ENCODE measurements at places on chromosomes 3 and 15. TPM values are rescaled to one million over a fixed set of nuclear protein-coding genes. Genes with fewer than 3 reads are reported as not detected.

DNA sequence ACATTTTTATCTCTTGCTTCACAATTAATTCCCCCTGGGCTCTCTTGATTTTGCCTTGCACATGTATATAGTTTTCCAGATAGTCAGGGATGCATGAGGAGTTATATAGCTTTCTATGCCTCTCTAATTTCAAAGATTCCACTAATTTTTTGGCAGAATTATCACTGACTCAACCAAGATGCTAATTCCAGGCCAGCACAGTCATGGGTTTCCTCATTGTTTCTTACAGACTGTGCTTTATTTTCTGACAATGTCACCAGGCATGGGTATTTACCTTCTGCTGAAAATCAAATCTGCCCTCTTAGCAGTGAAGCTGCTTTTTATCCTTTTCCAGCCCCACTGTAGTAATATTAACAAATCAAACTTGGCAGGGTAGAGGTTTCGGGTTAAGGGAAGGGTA is 1520.6 kb upstream of the CADM2 start:
- peak; percentile 85 for DNase-seq

DNA sequence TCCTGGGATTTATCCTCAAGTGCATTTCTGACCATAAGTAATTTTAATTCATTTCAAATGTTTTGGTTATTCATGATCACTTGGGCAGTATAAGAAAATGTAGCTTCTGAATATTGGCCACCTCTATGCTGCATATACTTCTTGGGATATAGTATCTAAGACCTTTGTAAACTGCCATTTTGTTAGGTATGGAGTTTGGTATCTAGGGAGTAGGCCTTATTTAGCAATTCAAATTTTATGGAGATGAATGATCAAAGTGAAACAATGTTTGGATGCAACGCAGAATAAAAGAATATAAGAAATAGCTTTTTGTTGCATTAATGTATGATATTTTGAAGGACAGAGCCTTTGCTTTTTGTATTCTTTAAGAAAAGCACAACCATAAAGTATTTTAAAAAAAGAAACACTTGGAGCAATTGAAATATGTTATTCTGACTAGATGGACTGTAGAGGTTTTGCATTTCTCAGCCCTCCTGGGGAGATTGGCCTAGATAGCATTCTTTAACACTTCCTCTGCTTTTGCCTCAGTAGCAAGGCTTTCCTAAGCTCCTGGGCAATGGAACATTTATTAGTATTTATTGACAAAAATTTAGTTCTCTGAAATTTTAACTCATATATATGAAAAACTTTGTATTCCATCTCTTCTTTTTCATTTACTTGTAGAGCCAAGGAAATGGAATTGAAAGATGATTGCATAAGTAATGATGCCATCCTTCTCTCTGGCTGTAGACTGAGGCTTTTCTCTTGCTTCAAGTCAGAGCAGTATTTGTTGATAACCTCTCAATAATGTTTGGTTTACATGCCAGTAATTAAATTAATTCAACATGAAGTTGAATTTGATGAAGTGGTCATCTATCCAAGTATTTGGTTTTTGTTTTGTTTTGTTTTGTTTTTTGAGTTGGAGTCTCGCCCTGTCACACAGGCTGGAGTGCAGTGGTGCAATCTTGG is 61.8 kb upstream of the UTS2B start:
- DNase-seq = no peak

The ISLR gene
- total RNA-seq = 95.1 TPM

DNA sequence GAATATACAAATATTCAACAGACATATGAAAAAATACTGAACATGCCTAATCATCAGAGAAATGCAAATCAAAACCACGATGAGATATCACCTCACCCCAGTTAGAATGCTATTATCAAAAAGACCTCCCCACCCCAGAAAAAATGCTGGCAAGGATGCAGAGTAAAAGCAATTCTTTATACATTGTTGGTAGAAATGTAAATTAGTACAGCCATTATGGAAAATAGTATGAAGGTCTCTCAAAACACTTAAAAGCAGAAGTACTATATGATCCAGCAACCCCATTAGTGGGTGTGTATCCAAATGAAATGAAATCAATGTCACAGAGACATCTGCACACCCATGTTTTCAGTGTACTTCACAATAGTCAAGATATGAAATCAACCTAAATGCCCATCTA is 308.7 kb downstream of the CHST2 start:
- no peak for DNase-seq

The NAA80 gene
- 2.2 TPM for total RNA-seq

DNA sequence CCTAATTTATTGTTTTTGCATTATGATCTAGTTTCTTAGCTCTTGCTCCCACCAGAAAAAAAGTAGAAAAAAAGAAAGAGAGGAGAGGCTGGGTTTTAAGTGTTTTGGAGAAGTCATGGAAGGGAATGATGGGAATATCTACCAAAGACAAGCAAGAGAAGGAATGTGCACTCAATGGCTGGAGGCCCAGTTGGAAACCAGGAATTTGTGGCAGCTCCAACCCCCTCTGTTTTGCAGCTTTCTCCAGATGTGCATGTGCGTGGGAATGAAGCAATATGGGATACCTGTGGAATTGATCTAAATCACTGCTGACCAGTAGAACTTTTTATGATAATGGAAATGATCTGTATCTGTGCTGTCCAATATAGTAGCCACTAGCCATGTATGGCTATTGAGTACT is 27.1 kb downstream of the EIF2AK4 start:
- DNase-seq = no peak

DNA sequence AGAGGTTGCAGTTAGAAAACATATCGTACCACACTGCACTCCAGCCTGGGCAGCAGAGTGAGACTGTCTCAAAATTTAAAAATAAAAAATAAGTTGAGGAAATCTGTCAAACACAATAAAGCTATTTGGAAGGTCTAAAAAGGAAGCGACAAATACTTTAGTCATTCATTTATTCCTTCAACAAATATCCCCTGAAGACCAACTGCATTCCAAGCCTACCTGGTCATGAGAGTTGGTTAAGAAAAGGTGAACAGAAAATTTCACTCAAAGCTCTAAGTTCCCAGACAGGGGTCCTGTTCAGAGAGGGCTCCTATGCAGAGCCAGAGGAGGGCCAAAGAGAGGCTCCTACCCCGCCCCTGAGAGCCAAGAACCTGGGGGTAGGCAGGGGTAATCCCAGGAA is 15.4 kb upstream of the PRKAR2A start:
- DNase-seq = no peak

The TTC23 gene
- total RNA-seq = 68.1 TPM

DNA sequence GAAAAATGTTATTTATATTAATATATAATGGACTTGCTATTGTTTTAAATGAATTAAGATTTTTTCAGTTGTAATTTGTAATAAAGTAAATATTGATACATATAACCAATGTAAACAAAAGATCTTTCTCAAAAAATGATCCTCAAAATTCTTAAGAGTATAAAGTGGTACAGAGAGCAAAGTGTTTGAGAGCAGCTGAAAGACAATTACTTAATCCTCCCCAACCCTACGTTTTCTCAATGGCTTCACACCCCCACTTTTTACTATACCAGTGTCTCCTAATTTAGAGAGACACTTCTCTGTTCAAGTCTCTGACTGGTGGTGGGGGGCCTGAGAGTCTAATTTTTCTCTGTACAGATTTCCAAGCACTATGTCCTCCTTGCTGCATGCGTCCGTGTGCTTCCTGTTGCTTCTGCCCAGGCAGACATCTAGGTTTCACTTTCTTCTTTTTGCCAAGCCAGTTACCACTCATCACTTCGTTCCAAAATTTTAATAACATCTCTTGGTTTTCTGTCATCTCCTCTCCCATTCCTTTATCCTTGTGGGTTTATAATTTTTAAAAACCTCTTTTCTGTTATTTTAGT is 276.3 kb upstream of the DNAJC19 start:
- DNase-seq = no peak

DNA sequence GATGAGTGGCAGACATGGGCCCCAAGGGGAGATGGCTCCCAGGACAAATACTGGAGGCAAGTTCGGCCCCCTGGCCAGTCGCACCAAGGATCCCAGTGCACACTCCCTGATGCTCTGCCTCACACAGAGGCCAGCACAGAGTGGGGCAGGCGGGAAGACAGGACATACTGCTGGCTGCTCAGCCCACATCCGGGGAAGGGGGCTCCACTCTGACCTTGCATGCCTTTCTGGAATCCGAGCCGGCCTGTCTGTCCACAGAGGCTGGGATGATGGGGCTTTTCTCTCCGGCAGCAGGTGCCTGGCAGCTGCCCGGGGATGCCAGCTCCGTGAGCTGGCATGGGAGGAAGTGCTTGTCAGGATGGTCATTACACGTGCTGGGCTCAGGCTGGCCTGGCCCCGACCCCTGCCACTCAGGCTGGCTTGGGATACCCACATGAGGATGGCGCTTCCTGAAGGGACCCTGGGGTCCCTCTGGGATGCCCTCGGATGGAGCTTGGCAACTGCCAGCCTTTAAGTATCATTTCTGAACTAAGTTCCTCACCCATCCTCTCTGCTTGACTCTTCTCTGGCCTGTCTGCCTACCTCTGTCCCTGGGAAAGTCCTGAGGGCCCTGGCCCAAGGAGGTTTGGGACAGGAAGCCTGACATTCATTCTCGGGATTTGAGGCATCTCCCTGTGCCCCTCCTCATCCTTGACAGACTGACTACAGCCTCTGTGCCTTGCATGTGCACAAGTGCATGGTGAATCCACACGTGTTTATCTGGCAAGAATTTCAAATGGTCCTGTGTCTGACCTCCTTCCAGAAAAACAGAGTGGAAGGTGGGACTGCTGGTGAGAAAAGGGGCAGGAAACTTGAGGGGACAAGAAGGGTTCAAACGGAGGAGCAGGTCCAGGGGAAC is 46.5 kb downstream of the EXOG start:
- no peak for DNase-seq

The EFCC1 gene
- not detected for total RNA-seq

DNA sequence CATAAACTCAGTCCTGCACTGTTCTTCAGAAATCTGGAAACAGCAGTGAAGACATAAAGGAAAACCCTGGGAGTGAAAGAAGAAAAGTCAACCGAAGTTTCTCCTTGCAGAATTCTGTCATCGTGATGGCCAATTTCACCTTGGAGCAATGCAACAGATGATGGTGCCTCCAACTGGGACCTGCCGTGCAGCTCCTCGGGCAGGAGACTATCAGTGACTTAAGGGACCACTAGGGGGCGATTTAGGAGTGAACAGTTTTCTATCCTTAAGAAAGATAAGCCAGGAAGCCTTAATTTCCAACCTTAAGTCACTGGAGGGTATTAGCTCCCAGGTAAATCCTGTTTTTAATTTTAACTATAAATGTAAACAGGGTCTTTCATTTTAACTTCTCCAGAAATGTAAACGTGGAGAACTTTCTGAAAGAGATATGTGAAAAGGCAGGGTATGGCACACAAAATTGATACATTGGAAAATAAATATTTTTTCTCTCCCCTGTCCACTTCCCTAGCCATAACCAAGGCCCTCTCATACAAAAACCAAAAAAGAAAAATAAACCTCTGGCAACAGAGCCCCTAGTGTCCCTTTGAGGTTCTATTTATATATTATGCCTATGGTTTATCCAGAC is 116.3 kb downstream of the PDZRN3 start:
- peak; percentile 71 for DNase-seq

GRCh38 chr3:71208211-71209095 is 375.1 kb downstream of the FOXP1 start:
- DNase-seq = no peak

- no peak for DNase-seq
Observed at GRCh38 chr3:113177526-113177925, 33.8 kb upstream of the BOC start.

GRCh38 chr3:43872901-43873300 is 182.2 kb downstream of the ABHD5 start:
- peak; percentile 52 for DNase-seq

DNA sequence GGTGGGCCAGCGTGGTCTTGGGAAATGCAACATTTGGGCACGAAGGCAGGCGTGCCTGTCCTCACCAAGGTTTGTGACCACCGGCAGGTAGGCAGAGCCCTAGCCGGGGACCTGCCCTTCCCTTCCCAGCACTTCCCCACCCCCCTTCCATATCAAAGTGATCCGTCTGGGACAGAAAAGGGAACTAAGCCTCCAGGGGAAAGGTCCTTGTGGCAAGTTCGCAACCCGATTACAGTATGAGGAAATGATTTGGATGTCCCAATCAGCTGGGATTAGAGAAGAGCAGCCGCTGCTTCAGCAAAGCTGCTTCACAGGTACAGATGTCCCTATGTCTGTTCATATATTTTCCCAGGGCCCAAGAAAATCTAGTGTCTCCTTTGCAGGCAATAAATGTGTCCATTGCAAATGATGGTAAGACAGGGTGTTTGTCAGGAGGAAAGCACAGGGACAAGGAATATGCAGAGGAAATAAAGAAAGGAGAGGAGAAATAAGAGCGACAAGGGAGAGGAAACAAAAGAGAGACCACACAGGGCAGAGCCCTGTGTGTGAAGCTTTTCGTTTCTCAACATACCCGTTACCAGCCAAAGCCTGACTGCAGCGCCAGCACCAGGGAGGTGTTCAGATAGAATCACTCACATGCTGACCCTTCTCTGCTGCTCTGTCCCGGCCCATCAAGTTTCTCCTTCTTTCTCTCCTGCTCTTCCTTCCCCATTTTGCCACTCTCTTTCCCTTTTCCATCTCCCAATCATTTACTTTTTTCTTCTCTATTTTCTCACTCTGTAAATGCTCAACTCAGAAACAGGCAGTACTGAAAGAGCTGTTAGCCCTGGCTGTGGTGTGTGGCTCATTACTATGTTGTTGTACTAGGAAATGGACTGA is 17.4 kb upstream of the SECISBP2L start:
- DNase-seq = no peak

The SLC6A20 gene
- 2.9 TPM for total RNA-seq

DNA sequence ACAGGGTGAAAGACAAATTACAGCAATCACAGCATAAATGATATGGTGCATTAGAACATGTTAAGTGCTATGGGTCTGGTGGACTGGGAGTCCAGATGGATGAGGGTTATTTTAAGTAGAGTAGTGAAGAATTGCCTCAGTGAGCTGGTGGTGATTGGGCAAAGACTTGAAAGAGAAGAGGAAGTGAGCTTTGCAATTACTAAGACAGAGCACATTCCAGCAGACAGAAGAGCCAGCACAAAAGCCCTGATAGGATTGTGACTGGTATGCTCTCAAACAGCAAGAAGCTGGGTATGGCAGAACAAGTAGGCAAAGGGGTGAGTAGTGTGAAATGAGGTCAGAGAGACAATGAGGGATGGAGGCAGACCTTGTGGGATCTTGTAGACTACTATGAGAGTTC is 2.1 kb upstream of the ACKR4 start:
- peak; percentile 12 for DNase-seq

DNA sequence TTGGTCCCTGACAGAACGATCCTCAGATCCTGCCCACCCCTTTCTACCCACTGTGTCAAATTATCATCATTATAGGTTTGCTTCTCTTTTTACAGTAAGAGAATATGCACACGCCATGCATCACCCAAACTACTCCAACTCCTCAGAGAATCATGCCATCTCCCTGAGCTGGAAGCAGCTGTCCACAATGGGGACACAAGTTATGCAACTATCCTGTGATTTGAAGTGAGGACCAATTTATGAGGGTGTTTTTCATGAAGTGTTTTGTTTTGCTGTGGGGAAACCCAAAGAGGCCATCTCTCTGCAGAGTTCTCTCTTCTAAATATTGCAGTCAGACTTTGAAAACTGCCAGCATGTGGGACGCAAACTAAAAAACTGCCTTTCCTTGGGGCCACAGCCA is 35.8 kb upstream of the TNFSF10 start:
- no peak for DNase-seq

The TRIM42 gene
- total RNA-seq = 2.2 TPM
